Central memory CD4-positive, alpha-beta T cell (primary cell): ENCODE measurements at places on chromosomes 2 and 18.

DNA sequence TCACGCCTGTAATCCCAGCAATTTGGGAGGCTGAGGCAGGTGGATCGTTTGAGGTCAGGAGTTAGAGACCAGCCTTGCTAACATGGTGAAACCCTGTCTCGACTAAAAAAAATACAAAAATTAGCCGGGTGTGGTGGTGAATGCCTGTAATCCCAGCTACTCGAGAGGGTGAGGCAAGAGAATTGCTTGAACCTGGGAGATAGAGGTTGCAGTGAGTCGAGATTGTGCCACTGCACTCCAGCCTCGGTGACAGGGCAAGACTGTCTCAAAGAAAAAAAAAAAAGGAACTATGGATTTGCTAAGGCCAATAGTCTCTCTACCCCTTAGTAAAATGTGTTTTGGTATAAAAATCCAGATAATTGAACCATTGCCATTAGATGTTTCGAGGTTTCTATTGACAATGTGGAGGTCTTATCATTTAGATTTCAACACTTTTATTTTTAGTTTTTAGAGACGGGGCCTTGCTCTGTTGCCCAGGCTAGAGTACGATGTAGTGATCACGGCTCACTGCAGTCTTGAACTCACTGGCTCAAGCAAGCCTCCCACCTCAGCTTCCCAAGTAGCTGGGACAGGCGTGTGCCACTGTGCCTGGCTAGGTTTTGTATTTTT lies 1.1 kb upstream of the TXNDC2 start:
- DNase-seq, result no peak

DNA sequence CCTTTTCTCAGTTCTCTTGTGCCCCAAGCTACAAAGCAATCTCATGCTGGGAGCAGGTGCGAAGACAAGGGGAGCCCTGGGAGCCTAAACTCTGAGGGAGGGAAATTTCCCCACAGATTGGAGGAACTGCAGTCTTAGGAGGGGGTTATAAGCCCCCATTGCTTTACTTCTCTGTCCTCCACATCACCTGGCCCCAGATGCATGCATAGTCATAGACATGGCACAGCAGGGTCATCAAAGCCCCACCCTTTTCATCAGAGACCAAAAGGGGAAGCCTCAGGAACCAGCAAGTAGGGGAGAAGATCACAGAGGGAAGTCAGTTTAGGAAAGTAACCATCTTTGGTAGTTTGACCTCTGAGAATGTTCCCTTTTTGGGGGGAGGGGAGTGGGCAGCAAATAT lies 33.7 kb downstream of the LANCL1 start:
- DNase-seq, result no peak

GRCh38 chr2:67871686-67872412 lies 191.0 kb downstream of the C1D start:
- no peak for DNase-seq

DNA sequence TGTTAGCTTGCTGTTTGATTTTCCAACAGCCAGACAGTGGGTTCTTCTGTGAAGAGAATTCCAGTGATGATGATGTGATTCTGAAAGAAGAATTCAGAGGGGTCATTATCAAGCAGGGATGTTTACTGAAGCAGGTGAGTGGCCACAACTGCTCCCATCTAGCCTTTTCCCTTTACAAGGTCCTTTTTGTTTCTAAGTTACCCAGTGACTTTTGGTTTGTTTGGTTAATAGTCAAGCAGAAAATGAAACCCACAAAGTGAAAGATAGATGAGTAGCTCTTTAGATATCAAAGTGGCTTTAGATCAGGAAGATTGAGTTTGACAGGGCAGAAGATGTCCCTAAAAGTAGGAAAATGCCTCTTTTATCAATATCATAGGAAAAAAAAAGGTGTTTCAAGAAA lies 23.3 kb downstream of the PLEK start:
- DNase-seq, result no peak

- DNase-seq, result no peak
Measured at GRCh38 chr18:42574871-42575270, 540.6 kb downstream of the RIT2 start.

DNA sequence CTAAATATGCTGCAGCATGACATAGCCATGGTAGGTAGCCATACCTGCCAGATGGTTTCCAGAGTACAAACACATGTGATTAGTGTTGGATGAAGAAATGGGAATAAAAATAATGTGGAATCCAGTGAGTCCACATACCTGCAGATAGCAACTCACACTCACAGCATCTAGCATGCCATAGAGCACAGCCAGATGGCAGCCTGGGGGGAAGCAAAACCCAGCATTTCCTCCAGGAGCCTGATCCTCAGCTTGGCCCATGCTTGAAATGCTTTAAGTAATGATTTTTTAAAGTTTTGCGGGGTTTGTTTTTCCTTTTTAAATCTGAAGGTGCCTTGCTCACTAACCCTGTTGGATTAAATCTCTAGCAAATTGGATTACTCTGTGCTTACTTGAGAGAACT lies 535.1 kb downstream of the STK39 start:
- DNase-seq, result no peak

GRCh38 chr2:233434666-233435330 lies 80.5 kb downstream of the DGKD start:
- DNase-seq, result no peak

GRCh38 chr2:221501210-221501882 lies 70.8 kb downstream of the EPHA4 start:
- no peak for DNase-seq

DNA sequence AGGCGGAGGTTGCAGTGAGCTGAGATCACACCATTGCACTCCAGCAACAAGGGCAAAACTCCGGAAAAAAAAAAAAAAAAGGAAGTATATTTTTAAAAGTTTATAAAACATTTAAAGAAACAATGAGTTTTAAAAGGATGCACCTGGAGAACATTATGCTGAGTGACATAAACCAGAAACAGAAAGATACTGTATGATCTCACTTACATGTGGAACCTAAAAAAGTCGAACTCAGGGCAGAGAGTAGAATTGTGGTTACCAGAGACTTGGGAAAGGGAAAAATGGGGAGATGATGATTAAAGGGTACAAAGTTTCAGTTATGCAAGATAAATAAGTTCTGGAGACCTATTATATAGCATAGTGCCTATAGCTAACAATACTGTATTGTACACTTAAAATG lies 52.8 kb upstream of the RTN4 start:
- DNase-seq, result no peak

GRCh38 chr2:80001701-80002101 lies 302.9 kb downstream of the LRRTM1 start:
- no peak for DNase-seq

DNA sequence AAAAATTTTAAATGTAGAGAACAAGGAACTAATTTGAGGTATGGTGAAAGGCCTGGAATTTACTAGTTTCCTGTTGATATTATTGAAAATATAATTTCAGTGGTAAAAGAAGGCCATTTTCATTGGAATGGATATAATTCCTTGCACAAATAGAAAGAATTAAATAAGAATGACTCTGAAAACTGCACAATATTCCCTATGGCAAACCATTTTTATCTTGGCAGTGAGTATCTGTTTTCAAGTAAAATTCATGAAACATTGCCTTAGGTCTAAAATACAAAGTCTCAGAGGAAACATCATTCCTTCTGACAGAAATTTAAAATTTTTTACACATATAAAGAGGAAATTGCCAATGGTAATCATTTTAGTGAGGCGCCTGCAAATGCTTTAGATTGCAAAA lies 1468.3 kb downstream of the LRP1B start:
- no peak for DNase-seq

DNA sequence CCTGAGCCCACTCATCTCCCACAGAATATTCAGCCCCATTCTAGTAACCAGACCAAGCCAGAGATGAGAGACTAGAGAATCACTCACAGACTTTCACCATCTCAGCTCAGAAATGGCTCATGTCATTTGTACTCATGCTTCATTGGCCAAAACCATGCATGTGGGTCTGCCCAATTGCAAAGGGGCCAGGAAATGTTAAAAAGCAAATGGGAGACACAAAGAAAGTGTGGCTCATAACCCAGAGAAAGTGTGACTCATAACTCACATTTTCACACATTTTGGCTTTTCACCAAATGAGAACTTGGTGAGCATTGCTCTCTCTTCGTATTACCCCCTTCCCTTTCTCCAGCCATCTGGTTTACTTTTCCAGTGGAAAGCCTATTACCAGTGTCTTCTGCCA lies 66.2 kb downstream of the MDH1 start:
- no peak for DNase-seq

- DNase-seq, result no peak
Measured at GRCh38 chr2:208099682-208100470, 24.4 kb downstream of the CRYGD start.

DNA sequence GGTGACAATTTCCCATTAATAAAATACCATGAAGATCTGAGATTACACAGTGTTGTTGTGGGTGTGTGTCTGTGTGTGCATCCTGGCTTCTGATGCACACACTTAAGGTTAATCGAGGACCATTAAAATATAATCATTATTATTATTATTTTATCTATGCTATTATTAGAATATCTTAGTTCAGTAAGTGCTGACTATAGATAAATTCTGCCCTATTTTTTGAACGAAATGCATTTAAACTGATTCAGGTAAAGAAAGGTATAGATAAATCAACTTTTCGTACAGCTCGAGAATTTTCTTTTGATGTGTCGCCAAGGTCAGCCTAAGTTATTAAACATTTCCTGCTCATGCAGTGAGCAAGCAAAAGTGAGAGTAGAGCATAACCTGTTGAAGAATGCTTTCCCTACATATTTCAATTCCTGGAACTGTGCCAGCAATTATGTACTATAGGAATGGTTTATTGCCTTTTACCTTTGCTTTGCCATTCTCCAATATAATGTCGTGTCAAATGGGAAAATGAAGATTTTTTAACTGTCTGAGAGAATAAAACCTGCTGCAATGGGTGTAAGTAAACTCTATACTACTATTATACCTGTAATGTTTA lies 25.8 kb downstream of the KCNJ3 start:
- DNase-seq, result no peak

GRCh38 chr2:11305958-11306357 lies 38.5 kb downstream of the ROCK2 start:
- no peak for DNase-seq

- no peak for DNase-seq
Measured at GRCh38 chr2:133304344-133304743, 263.9 kb downstream of the NCKAP5 start.

GRCh38 chr2:11692966-11693521 lies 23.0 kb upstream of the NTSR2 start:
- DNase-seq, result peak; percentile 54
